ENCODE measurements at places on chromosomes 2 and 18. TPM values are rescaled to one million over a fixed set of nuclear protein-coding genes. Genes with fewer than 3 reads are reported as not detected.

Gene DSC3
- total RNA-seq: not detected

Gene C2orf15
- 2.8 TPM for total RNA-seq

Gene PRSS56
- total RNA-seq: not detected

Gene MARCHF7
- 58.1 TPM for total RNA-seq

DNA sequence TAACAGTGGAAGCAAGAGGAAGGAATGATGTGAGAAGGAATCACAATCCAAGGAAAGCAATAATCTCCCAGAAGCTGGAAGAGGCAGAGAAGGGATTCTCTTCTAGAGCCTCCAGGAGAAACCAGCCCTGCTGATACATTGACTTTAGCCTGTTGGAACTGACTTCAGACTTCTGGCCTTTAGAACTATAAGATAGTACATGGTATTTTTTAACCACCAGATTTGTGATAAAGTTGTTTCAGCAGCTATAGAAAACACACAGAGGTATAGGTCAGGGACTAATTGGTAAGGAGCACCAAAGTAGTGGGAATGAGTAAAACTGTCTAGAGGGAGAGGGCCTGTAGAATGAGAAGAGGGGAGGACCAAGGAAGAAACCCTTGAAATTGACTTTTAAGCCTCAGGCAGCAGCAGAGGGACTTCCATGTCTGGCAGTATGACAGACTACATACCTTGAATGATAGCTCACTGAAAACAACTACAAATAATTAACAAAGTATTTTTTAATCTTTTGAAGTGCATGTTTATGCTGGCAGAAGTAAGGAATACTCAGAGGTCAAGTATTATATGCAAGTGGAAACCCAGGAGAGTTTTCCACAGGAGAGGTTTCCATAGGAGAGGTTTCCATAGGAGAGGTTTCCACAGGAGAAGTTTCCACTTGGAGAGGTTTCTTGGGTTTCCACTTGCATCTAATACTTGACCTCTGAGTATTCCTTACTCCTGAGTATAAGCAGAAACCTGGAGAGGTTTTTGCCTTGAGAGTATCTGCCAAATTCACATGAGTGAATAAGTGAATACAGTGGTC lies 33.8 kb upstream of the TMEM17 start:
- no peak for DNase-seq
- no peaks in the 10 kb centered on the region for H3K4me1 ChIP-seq
- H3K27me3 ChIP-seq: peaks cover 6% of the 10 kb centered on the region
- no peak overlapping the region for H3K27ac ChIP-seq
- H3K4me3 ChIP-seq: no peak overlapping the region
- H3K36me3 ChIP-seq: no peaks in the 10 kb centered on the region

DNA sequence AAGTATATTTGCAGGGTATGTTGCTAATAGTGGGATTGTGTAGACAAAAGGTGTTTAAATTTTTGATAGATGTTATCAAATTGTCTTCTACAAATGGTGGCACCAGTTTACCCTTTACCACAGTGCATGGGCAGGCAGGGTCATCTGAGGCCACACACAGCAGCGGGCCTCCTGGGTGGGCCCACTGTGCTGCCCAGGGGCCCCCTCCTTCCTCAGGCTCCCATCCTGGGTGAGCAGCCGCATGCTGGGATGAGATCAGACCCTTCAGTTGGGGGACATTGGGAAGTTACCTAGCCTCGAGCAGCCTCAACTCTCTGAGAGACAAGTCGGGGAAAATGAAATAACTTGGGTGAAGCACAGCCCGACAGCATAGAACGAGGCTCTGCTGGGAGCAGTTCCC lies 9.7 kb downstream of the MYO7B start:
- H3K4me1 ChIP-seq: no peaks in the 10 kb centered on the region
- H3K4me3 ChIP-seq: no peak overlapping the region
- no peaks in the 10 kb centered on the region for H3K27me3 ChIP-seq

- no peaks in the 10 kb centered on the region for H3K36me3 ChIP-seq
- DNase-seq: no peak
- no peaks in the 10 kb centered on the region for H3K4me1 ChIP-seq
- no peak overlapping the region for H3K27ac ChIP-seq
- H3K4me3 ChIP-seq: no peak overlapping the region
Measured at GRCh38 chr2:164439885-164440284, 181.4 kb downstream of the GRB14 start.

DNA sequence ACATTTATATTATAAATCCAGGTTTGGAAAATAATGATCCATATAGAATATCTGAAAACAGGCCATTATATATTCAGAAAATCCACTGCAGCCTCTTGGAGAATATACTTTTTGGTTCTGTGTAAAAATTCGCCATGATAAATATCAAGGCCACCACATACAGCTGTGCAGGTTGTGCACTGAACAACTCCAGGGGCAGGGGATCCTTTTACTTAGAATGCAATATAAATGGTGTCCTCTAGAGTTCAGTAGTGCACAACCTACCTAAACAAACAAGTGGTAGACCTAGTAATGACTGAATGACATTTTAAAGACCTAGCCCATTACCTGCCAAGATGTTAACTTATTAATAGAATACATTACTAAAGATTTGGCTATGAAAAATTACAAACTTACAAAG lies 22.4 kb downstream of the MOGAT1 start:
- H3K27ac ChIP-seq: no peak overlapping the region
- H3K36me3 ChIP-seq: no peaks in the 10 kb centered on the region
- no peaks in the 10 kb centered on the region for H3K4me1 ChIP-seq
- H3K27me3 ChIP-seq: no peaks in the 10 kb centered on the region
- H3K4me3 ChIP-seq: no peak overlapping the region
- DNase-seq: no peak

GRCh38 chr2:192885569-192886160 lies 690.9 kb upstream of the TMEFF2 start:
- no peak for DNase-seq
- no peak overlapping the region for H3K4me3 ChIP-seq
- H3K36me3 ChIP-seq: no peaks in the 10 kb centered on the region
- no peak overlapping the region for H3K27ac ChIP-seq
- H3K4me1 ChIP-seq: no peaks in the 10 kb centered on the region
- H3K27me3 ChIP-seq: no peaks in the 10 kb centered on the region

- H3K27me3 ChIP-seq: no peaks in the 10 kb centered on the region
- no peaks in the 10 kb centered on the region for H3K36me3 ChIP-seq
- H3K27ac ChIP-seq: no peak overlapping the region
- H3K4me1 ChIP-seq: no peaks in the 10 kb centered on the region
- H3K4me3 ChIP-seq: no peak overlapping the region
Measured at GRCh38 chr2:208369091-208369490, 37.5 kb upstream of the PTH2R start.
